Caki2 (cell line): ENCODE measurements at places on chromosomes 5 and 9. TPM values are rescaled to one million over a fixed set of nuclear protein-coding genes. Genes with fewer than 3 reads are reported as not detected.

Gene FBP2
- total RNA-seq, result not detected in 2 replicates

Gene PCDHA13
- total RNA-seq, result not detected in 2 replicates

Gene HAVCR2
- not detected in 2 replicates for total RNA-seq

Gene PRUNE2
- total RNA-seq, result 6.6 TPM in 1 of 2 replicates, not detected in the other

Gene HACD4
- 2.2 and 8.1 TPM in 2 replicates for total RNA-seq

Gene FOXD1
- 12.1 and 17.0 TPM in 2 replicates for total RNA-seq

Gene PCDHGA11
- not detected in 2 replicates for total RNA-seq

Gene YIPF5
- 64.4 and 88.2 TPM in 2 replicates for total RNA-seq

Gene WHRN
- 3.9 and 6.6 TPM in 2 replicates for total RNA-seq

Gene PTGES
- 44.9 and 54.4 TPM in 2 replicates for total RNA-seq

Gene PPP6C
- 29.2 and 50.3 TPM in 2 replicates for total RNA-seq
